ENCODE measurements at places on chromosomes 4 and X. TPM values are rescaled to one million over a fixed set of nuclear protein-coding genes. Genes with fewer than 3 reads are reported as not detected.

DNA sequence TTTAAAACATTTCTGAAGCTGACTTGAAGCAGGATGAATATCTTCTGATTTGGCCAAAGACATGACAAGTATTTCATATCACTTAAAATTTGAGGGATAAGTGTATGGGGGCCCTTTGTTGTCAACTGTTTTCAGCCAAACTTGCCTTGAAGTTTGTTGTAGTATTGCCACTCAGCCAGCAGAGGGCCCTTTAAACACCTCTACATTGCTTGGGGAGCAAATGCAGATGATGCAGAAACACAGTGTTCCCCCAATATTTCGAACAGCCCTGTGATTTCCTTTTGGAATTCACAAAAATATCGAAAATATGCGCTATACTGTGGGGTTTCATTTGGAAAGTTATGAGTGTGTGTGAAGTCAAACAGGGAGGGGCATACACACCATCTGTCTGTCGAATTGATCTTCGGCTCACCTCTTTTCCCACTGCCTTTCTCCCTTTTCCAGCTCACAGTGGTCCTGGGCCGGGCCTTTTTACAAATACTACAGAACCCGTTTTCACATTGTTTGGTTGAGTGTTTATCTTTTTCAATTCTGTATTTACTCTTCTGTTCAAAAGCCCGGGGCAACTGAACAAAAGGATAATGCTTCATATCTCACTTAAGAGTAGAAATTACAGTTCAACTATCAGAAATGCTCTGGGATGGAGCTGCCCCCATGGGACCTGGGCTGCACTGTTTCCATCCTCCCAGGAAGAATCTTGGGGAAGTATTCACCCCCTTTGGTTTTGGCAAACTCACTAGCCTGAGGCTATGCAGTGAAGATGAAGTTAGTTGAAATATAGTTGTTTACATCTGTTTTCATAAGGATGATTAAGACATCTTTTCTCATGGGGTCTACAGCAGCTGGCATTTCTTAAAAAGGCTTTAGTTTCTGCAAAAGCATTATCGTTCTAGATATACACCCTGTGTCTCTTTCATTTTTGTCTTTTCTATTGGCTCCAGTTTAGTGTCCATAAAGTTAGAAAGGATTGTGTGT, 137.6 kb downstream of the EGF start:
- no peak for DNase-seq
- H3K4me1 ChIP-seq: no peaks in the 10 kb centered on the region
- H3K4me3 ChIP-seq: no peak overlapping the region
- no peaks in the 10 kb centered on the region for H3K27me3 ChIP-seq
- H3K27ac ChIP-seq: no peak overlapping the region
- H3K36me3 ChIP-seq: peaks cover 11% of the 10 kb centered on the region

DNA sequence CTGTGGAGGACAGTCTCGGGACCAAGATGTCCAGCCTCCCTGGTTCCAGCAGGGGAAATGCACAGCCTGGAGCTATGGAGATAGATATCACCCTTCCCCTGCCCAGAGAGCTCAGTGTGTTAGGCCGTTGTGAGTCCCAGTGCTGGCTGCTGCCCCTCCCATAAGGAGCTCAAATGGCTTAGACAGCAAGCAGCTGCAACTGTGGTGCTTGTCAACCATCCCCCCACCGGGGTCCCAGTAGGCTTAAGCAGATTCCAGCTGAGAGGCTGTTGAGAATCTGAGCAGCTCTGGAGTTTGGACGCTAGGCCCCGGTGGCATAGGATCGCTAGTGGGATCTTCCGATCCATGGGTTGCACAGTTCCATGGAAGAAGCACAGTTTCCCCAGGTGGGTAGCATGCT, 181.8 kb upstream of the POF1B start:
- H3K27ac ChIP-seq: no peak overlapping the region
- H3K36me3 ChIP-seq: no peaks in the 10 kb centered on the region
- no peak for DNase-seq
- no peaks in the 10 kb centered on the region for H3K27me3 ChIP-seq
- no peaks in the 10 kb centered on the region for H3K4me1 ChIP-seq

DNA sequence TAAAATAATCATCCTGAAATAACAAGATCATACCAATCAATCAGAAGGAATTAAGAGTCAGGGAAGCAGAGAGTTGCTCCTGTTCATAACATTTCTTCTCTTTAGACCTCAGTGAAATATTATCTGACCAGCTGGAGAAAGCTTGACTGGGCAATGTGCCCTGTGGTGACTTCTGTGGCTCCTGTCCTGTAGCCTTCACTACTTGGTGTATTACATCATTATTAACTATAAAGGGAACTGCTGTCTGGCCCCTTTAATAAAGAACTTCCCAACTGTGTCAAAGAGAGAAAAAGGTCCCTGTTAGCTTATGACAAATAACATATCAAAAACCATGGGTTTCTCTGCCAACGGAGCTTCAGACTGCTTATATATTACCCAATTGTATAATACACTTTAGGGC, 18.0 kb downstream of the OPHN1 start:
- no peak for DNase-seq
- H3K27ac ChIP-seq: no peak overlapping the region
- H3K27me3 ChIP-seq: no peaks in the 10 kb centered on the region
- no peak overlapping the region for H3K4me3 ChIP-seq
- peaks cover 2% of the 10 kb centered on the region for H3K4me1 ChIP-seq

- peaks cover 7% of the 10 kb centered on the region for H3K4me1 ChIP-seq
- H3K36me3 ChIP-seq: no peaks in the 10 kb centered on the region
- no peak for DNase-seq
- peaks cover 6% of the 10 kb centered on the region for H3K27me3 ChIP-seq
- no peak overlapping the region for H3K4me3 ChIP-seq
These were observed 118.1 kb downstream of the SMIM20 start for GRCh38 chr4:26032142-26032541.

- H3K27me3 ChIP-seq: peaks cover 3% of the 10 kb centered on the region
- no peaks in the 10 kb centered on the region for H3K36me3 ChIP-seq
- H3K4me1 ChIP-seq: peaks cover 4% of the 10 kb centered on the region
- DNase-seq: no peak
These were observed 322.9 kb downstream of the RAPGEF2 start for GRCh38 chr4:159425737-159426305.

Gene SPATA4
- not detected for total RNA-seq

DNA sequence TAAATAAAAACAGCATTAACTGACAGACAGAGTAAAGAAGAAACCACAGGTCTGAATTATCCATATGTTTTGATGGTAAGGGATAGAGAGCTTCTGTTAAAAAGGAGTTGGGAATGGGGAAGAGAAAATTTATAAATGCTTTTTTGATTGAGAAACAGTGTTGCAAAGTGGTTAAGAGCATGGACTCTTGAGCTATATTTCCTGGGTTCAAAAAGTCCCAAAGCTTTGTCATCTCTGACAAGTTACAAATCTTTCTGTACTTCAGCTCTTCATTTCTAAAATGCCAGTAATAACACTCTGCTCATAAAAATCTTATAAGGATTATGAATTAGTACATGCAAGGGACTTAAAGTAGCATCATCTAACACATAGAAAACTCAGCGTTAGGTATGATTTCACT, 62.2 kb downstream of the N4BP2 start:
- H3K4me1 ChIP-seq: peaks cover 16% of the 10 kb centered on the region
- DNase-seq: no peak
- no peaks in the 10 kb centered on the region for H3K27me3 ChIP-seq

Gene TRIM61
- 2.9 TPM for total RNA-seq

DNA sequence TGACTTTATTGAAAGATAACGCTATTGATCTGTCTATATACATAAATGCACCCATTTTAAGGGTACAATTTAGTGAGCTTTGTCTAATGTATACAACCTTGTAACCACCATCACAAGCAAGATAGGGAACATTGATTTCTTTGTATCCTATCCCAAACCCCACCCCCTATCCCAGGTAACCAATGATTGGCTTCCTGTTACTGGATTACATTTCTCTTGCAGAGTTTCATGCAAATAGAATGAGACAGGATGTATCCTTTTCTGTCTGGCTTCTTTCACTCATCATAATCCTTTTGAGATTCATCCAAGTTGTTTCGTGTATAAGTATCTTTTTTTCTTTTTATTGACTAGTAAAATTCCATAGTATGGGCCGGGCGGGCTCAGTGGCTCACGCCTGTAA, 1.6 kb upstream of the GRIPAP1 start:
- DNase-seq: no peak
- H3K27ac ChIP-seq: peak overlapping the region; percentile 56
- peaks cover 9% of the 10 kb centered on the region for H3K4me1 ChIP-seq
- peaks cover 15% of the 10 kb centered on the region for H3K36me3 ChIP-seq
- H3K4me3 ChIP-seq: peak overlapping the region; percentile 50
- no peaks in the 10 kb centered on the region for H3K27me3 ChIP-seq

Gene MTHFD2L
- 7.1 TPM for total RNA-seq

- no peaks in the 10 kb centered on the region for H3K4me1 ChIP-seq
- no peak overlapping the region for H3K4me3 ChIP-seq
- H3K27ac ChIP-seq: no peak overlapping the region
- DNase-seq: no peak
- H3K36me3 ChIP-seq: no peaks in the 10 kb centered on the region
These were observed 154.0 kb downstream of the GRIA3 start for GRCh38 chrX:123337886-123338639.

DNA sequence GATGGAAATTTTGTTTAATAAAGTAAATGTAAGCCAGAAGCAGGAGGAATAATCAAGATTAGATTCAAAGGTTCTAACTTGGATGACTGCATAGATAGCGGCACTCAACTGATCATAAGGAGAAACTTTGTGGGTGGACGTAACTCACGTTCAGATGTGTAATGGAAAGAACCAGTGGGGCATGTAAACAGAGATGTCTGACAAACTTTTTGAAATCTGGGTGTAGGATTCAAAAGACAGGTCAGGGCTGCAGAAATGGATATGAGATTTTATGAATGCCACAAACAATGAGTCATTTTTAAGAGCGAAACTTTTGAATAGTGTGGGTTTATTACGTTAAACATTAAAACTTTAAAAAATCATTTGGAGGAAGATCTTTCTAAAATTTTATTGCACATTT, 375.6 kb downstream of the GBA3 start:
- no peaks in the 10 kb centered on the region for H3K4me1 ChIP-seq
- no peak for DNase-seq
- no peak overlapping the region for H3K27ac ChIP-seq
- no peaks in the 10 kb centered on the region for H3K27me3 ChIP-seq
- no peak overlapping the region for H3K4me3 ChIP-seq

GRCh38 chrX:115561605-115562479, 868 bp downstream of the PLS3 start:
- peaks cover 13% of the 10 kb centered on the region for H3K27me3 ChIP-seq
- peak overlapping the region; percentile 66 for H3K4me3 ChIP-seq
- H3K4me1 ChIP-seq: no peaks in the 10 kb centered on the region
- peak; percentile 17 for DNase-seq
- H3K36me3 ChIP-seq: no peaks in the 10 kb centered on the region
- H3K27ac ChIP-seq: no peak overlapping the region

- no peaks in the 10 kb centered on the region for H3K36me3 ChIP-seq
- no peak for DNase-seq
- no peak overlapping the region for H3K4me3 ChIP-seq
- H3K4me1 ChIP-seq: peaks cover 15% of the 10 kb centered on the region
- H3K27ac ChIP-seq: no peak overlapping the region
These were observed 217.9 kb upstream of the MAB21L2 start for GRCh38 chr4:150363721-150364688.

GRCh38 chr4:78214078-78214477, 157.0 kb downstream of the FRAS1 start:
- no peak for DNase-seq
- no peaks in the 10 kb centered on the region for H3K4me1 ChIP-seq
- H3K36me3 ChIP-seq: no peaks in the 10 kb centered on the region
- peaks cover 13% of the 10 kb centered on the region for H3K27me3 ChIP-seq

DNA sequence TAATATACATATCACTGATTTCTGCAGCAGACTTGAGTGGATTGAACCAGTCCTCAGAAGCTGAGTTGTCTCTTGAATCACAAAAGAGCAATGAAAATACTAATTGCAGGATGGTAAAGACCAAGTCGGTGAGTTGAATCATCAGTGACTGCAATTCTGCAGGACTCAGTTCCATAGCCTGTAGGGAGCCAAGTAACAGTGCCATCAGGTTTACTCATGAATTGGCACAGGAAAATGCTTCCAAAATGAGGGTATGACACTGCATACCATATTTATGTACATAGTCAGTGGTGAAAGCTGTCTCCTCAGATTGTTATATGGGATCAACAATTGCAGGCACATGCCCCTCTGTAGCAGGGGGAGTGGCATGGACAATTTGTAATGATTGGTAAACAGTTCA, 192.8 kb downstream of the CCNG2 start:
- H3K27ac ChIP-seq: no peak overlapping the region
- no peak overlapping the region for H3K4me3 ChIP-seq
- H3K36me3 ChIP-seq: no peaks in the 10 kb centered on the region
- no peaks in the 10 kb centered on the region for H3K4me1 ChIP-seq

- H3K27me3 ChIP-seq: no peaks in the 10 kb centered on the region
- H3K4me1 ChIP-seq: no peaks in the 10 kb centered on the region
- no peak overlapping the region for H3K4me3 ChIP-seq
- no peaks in the 10 kb centered on the region for H3K36me3 ChIP-seq
- DNase-seq: no peak
- H3K27ac ChIP-seq: no peak overlapping the region
These were observed 31.4 kb upstream of the ARSH start for GRCh38 chrX:2974961-2975360.

DNA sequence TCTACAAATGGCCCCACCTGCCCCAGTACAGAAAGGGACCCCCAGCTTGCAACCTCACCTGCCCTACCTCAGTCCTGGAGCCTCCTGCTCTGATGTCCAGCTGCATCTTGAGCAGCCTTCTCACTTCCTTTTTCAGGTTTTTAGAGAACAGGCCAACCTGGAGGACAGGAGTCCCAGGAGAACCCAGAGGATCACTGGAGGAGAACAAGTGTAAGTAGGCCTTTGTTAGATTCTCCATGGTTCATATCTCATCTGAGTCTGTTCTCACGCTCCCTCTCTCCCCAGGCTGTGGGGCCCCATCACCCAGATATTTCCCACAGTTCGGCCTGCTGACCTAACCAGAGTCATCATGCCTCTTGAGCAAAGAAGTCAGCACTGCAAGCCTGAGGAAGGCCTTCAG, 3.6 kb downstream of the MAGEA11 start:
- no peak overlapping the region for H3K27ac ChIP-seq
- H3K4me1 ChIP-seq: no peaks in the 10 kb centered on the region
- H3K27me3 ChIP-seq: peaks cover 6% of the 10 kb centered on the region

GRCh38 chr4:109560687-109561461, 828 bp downstream of the MCUB start:
- peak overlapping the region; percentile 99 for H3K27ac ChIP-seq
- DNase-seq: peak; percentile 60
- H3K36me3 ChIP-seq: peaks cover 24% of the 10 kb centered on the region

GRCh38 chrX:115642895-115643530, 82.0 kb downstream of the PLS3 start:
- H3K4me1 ChIP-seq: no peaks in the 10 kb centered on the region
- H3K4me3 ChIP-seq: no peak overlapping the region
- H3K27ac ChIP-seq: no peak overlapping the region
- DNase-seq: no peak
- no peaks in the 10 kb centered on the region for H3K27me3 ChIP-seq
- H3K36me3 ChIP-seq: no peaks in the 10 kb centered on the region
